Kidney tubule cell (primary cell): ENCODE measurements at places on chromosomes 2 and 18.

- no peak for DNase-seq
Observed at GRCh38 chr18:55300421-55300935, 287.5 kb downstream of the TCF4 start.

DNA sequence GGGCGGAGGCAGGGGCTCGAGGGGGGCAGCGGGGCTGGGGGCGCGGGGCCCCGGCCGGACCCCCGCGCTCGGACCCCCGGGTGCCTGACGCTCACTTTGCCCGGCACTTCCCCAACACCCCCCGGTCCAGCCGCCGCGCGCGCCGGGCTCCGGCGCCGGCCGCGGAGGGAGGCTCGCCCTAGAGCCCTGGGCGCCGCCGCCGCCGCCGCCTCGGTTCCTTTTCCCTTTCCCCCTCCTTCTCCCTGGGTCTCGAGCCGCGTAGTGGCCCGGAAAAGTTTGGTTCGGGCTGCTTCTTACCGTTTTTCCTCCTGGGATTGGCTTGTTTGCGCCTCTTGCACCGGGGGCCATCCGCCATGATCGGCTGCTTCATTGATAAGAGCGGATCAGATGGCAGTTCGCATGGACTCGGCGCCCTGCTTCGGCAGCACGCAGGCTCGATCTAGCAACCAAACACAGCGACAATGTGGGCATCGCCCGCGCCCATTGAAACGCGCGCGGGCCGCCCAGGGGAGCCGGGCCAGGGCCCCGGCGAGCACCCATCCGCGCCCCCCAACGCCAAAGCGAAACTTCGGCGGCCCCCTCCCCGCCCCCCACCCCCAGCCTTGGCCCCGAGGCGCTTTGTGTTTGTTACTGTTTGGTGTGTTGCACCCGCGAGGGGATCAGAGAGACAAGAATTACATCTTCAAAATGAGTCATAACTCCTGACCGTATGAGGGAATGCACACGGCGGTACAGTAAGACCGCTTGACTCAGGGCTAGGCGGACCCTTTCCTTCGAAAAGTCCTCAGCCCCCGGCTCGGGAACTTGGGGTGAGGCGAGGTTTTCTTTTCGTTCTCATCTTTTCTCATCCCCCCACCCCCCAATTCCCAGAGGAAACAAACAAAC is 2.7 kb downstream of the ZEB2 start:
- peak; percentile 93 for DNase-seq

DNA sequence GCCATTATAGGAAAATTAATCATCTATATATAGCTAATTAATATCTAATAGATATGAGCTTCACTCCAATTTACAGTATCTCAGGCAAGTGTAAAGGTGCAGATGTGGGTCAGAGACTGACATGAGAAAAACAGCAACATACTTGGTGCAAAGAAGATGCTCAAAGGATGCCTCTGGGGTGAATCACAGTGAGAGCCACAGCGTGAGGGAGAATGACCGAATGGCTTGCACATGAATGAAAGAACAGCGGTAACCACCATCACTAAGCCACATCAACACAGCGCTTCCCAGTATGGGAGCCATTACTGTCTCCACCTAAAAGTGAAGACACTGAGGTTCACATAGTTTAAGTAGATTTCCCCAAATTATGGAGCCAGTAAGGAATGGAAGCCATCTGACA is 423.4 kb upstream of the ID2 start:
- peak; percentile 10 for DNase-seq

- DNase-seq = peak; percentile 77
Observed at GRCh38 chr2:158391876-158392275, 64.7 kb downstream of the CCDC148 start.

DNA sequence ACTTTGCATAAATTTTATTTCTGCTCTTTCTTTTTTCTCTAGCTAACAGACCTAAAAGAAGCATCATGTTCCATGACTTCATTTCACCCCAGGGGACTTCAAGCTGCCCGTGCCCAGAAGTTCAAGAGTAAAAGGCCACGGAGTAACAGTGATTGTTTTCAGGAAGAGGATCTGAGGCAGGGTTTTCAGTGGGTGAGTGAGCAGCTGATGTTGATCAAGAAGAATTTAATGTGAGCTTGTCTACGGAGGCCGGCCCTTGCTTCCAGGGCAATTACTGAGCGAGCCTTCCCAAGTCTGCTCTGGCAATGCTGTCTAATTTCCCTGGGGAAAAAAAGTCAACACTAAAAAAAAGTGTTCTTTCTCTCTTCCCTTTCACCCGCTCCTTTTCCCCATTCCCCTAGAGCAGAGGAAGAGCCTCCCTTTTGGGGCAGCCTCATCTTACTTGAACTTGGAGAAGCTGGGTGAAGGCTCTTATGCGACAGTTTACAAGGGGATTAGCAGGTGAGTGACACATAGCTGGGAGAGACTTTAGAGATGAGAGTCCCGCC is 1.2 kb downstream of the CDK15 start:
- peak; percentile 55 for DNase-seq

DNA sequence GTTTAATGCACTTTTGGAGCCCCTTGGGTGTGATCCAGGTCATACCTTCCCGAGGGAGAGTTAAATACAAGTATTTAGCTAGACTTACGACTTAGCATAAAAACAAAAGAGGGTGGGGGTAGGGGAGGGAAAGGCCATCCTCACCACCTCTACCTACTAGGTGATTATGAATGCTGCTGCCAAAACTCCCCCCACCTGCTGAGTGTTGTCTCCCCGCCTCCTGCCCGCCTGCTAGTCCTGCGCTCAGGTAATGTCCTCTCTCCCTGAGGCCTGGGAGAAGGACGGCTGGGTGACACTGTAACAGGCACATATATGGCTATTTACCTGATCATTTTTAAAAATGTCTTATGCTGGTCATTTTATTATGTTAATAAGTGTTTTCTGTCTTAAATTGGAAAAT is 3.0 kb upstream of the NCKAP5 start:
- DNase-seq = no peak

GRCh38 chr2:236875906-236876505 is 209.7 kb upstream of the COPS8 start:
- no peak for DNase-seq

- DNase-seq = no peak
Observed at GRCh38 chr2:67585400-67585799, 188.3 kb downstream of the ETAA1 start.
